ENCODE measurements at places on chromosomes 6 and 20. TPM values are rescaled to one million over a fixed set of nuclear protein-coding genes. Genes with fewer than 3 reads are reported as not detected.

AGER gene
- 0.33 TPM for total RNA-seq

MUC22 gene
- total RNA-seq: not detected

ELOVL5 gene
- total RNA-seq: 50.8 TPM

BMP5 gene
- not detected for total RNA-seq

CALHM6 gene
- total RNA-seq: 0.67 TPM

IL17F gene
- not detected for total RNA-seq

HFE gene
- 3.7 TPM for total RNA-seq

FLRT3 gene
- 93.6 TPM for total RNA-seq

IMPG1 gene
- total RNA-seq: not detected

SESN1 gene
- 37.8 TPM for total RNA-seq

GABRR1 gene
- total RNA-seq: not detected

- DNase-seq: no peak
Observed at GRCh38 chr6:16137451-16137801, 8.5 kb downstream of the MYLIP start.

- no peak for DNase-seq
Observed at GRCh38 chr6:52555518-52556233, 21.2 kb downstream of the TRAM2 start.

DNA sequence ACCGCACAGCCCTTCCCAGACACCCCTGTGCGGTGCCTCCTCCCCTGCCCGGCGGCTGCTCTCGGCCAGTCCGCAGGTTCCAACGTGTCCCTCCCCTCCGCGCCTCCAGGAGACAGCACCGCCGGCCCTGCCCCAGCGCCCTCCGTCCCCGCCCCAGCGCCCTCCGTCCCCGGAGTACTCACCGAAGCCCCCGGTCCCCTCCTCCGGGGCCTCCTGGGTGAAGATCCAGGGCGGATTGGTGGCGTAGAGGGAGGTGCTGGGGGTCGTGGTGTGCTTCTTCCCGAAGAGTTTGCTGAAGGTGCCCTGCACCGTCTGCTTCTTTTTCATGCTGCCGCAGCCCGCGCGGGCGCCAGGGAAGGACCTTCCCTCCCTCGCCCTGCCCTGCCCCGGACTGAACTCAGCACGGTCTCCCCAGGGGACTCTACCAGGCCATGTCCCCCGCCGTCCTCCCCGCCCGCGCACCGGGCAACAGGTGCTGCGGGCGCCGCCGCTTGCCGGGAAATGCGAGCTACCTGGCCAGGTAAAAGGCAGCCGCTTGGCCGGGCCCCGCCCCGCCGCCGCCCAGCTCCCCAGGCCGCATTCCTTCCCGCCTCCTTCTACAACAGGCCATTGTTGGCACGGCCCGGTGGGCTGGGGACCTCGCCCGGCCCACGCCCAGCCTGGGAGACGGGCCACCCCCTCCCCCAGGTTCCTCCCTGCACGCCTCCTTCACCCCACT lies at the start of gene C6orf132:
C6orf132 (minus strand) TSS at position 503 of the 718 bp plus-strand sequence; CDS start at position 327, 176 bp downstream.
- DNase-seq: peak; percentile 74

- DNase-seq: peak; percentile 77
Observed at GRCh38 chr6:108163267-108163643, 2.6 kb upstream of the NR2E1 start.

DNA sequence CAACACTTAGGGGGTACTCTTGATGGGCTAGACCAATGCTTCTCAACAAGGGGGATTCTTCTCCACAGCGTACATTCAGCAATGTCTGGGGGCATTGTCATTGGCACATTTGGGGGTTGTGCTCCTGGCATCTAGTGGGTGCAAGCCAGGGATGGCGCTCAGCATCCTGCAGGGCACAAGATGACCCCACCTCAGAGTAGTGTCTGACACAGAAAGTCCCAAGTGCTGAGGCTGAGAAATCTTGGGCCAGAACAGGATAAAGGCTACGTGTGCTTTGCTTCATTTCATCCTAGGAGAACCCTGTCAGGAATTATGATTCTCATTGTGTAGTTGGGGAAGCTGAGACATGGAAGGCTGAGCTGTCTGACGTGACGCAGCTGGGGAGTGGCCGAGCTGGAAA lies 298.6 kb downstream of the CDH26 start:
- no peak for DNase-seq

GRCh38 chr6:118367314-118367713 lies 180.8 kb upstream of the PLN start:
- DNase-seq: no peak

DNA sequence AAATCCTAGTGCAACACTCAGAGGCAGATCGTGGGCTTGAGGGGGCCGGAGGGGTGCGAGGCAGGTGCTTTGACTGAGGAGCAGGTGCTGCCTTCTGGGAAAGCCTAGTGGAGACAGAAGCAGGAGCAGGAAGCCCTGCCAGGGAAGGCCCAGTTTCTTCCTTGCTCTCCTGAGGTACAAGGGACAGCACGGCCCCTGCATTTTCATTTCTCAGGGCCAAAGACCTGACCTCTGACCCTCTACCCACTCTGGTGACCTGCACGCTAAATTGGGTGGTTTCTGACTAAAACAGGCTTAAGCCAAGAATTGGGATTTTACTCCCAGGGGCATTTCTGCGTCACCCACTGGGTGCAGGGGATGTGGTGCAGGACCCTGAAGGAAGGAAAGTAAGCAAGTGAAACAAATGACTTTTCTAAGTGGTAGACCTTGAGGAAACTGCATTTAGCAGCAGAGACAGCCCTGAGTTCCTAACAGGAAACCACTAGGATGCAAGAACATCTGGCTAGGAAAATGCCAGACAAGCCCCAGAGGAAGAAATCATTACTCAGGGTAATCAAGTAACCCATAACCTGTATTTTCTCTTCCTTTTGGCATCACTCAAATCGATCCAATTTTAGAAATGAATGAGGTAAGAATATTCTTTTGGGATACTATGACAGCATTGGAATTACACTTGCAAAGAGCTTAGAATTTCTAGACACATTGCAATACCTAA lies 141.7 kb downstream of the CD164 start:
- DNase-seq: no peak

DNA sequence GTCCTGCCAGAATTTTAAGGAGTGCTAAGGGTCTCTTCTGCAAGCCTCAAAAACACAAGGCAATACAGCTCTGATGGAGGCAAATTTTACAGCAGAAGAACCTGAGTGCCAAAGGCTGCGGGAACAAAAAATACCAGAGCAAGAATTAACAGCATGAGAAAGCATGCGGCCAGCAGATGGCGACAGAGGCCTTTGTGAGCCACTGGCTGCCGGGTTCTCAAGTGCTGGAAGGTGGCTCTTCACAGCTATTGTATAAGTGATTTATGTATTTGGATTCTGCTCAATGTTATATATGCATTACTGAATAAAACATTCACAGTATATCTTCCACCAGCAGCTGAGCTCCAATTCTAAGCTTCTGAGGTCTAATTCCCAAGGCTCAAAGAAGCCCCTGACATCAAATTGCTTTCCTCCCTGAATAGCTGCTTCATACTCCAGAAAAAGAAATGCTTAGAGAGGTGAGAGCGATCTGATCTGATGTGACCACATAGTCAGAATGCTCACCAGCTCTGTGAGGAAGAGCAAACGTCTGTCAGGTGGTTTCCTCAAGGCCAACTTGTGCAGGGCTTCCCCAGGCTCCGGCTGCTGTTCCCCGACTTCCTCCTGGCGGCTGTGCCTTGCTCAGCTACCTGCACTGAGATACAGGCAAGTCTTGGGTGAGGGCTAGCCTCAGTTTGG lies 58.6 kb downstream of the PPP1R3G start:
- peak; percentile 55 for DNase-seq

GRCh38 chr20:52924411-52925271 lies 47.5 kb upstream of the TSHZ2 start:
- peak; percentile 15 for DNase-seq

- peak; percentile 97 for DNase-seq
Observed at GRCh38 chr6:54935739-54936138, 89.2 kb downstream of the FAM83B start.

GRCh38 chr6:135567375-135568083 lies 70.0 kb upstream of the AHI1 start:
- no peak for DNase-seq

DNA sequence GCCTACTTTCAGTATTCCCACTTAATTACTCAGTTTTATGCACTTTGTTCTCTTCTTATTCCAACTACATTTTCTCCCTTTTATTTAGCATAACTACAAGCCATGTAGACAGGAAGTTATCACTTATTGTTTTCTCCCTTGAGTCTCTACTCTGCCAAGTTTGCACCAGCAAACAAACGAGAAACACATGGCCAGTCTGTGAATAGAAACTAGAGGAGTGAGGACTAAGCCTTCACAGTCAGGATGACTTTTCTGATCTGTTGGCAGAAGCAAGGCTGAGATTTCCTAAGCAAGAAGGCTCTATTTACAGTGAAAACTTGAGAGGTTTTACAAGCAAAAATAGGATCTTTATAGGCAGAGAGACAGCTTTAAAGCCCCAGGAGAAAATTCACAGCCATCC lies 69.8 kb upstream of the TINAG start:
- no peak for DNase-seq

DNA sequence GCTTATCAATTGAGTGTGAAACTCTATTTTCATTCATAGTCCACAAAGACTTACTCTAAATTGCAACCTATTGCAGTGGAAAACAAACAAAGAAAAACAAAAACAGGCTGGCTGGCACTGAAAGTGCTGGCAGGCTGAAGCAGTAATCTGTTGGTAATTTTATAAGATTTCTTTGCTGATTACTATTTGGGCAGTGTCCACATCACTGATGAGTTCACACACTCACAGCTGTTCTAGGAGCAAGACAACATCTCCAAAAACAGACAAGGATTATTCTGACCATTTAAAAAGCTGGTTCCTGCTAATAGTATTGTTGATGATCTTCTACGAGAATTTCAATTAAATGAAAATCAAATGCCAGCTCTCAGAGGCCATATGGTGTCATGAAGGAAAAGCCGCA lies 26.9 kb downstream of the MARCKS start:
- no peak for DNase-seq

DNA sequence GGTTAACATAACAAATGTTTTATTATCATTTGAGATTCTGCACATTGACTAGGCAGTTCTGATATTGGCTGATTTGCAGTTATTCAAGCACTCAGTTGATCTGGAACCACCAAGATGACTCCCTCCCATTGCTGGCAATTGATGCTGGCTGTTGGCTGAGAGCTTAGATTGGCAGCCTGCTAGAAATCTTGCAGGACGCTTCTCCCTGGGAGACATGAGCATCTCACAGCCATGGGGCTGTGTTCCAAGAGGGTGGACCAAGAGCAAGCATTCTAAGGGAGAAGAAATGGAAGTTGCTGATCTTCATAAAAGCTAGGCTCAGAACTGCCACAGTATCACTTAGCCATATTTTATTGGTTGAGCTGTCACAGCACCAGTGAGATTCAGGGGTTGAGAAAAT lies 233.4 kb upstream of the ID4 start:
- DNase-seq: no peak

GRCh38 chr6:169986848-169987498 lies 235.6 kb downstream of the ERMARD start:
- no peak for DNase-seq

DNA sequence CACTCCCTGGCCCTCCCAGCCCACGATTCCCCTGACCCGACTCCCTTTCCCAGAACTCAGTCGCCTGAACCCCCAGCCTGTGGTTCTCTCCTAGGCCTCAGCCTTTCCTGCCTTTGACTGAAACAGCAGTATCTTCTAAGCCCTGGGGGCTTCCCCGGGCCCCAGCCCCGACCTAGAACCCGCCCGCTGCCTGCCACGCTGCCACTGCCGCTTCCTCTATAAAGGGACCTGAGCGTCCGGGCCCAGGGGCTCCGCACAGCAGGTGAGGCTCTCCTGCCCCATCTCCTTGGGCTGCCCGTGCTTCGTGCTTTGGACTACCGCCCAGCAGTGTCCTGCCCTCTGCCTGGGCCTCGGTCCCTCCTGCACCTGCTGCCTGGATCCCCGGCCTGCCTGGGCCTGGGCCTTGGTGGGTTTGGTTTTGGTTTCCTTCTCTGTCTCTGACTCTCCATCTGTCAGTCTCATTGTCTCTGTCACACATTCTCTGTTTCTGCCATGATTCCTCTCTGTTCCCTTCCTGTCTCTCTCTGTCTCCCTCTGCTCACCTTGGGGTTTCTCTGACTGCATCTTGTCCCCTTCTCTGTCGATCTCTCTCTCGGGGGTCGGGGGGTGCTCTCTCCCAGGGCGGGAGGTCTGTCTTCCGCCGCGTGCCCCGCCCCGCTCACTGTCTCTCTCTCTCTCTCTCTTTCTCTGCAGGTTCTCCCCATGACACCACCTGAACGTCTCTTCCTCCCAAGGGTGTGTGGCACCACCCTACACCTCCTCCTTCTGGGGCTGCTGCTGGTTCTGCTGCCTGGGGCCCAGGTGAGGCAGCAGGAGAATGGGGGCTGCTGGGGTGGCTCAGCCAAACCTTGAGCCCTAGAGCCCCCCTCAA lies at the start of gene LTA:
LTA (plus strand) TSS at position 249 of the 871 bp plus-strand sequence; CDS start at position 703, 454 bp downstream.
- no peak for DNase-seq

DNA sequence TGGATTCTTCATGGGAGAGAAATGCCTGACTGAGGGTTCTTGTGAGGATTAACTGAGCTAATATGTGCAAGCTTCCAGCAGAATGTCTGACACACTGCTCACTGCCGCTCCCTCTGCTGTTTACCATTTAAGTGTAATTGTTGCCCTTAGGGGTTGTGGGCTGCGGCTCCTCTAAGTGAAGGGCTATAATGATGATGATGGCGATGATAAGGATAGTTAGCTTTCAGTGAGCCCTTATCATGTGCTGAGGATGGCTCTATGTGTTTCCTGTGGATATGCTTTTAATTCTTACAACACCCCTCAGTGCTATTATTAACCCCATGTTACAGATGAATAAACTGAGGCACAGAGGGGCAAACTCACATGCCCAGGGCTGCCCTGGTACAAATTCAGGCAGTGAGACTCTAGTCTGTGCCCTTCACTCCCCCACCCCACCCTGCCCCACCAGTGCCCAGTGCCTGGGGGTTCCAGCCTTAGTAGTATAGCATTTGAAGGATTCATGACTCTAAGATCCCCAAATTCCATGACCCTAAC lies 33.4 kb downstream of the TGM2 start:
- DNase-seq: no peak

- no peak for DNase-seq
Observed at GRCh38 chr6:144315226-144315980, 30.3 kb downstream of the UTRN start.

GRCh38 chr6:127177923-127178231 lies 59.4 kb downstream of the RSPO3 start:
- DNase-seq: no peak

- no peak for DNase-seq
Observed at GRCh38 chr6:115977220-115977619, 83.5 kb downstream of the FRK start.

DNA sequence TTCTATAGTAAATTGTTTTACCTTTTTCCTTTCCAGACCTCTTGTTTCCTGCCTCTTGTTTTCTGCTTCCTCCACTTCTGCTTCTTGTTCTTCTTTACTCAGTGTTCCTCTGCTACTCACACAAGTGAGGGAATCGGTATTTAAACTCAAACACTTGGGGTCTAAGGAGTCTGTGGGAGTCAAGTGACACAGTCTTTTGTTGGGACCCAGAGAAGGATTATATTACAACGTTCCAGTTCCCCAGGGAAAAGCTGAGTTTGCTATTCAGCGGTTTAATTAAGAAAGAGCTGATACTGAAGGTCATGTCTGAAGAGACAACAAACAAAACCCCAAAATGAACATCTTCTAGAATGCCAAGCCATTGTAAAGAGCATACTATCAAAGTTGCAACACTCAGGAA lies 107.8 kb upstream of the CITED2 start:
- DNase-seq: no peak

- no peak for DNase-seq
Observed at GRCh38 chr6:117288083-117288715, 22.8 kb downstream of the VGLL2 start.

- DNase-seq: no peak
Observed at GRCh38 chr6:167840160-167840525, 13.4 kb downstream of the AFDN start.

Data from mammary epithelial cell (primary cell).